ENCODE measurements at places on chromosomes 6 and 20. TPM values are rescaled to one million over a fixed set of nuclear protein-coding genes. Genes with fewer than 3 reads are reported as not detected.

SLC22A2 gene
- total RNA-seq = 0.42 TPM

TCF15 gene
- total RNA-seq = 4.2 TPM

GUCA1A gene
- 20.8 TPM for total RNA-seq

TLDC2 gene
- 0.31 TPM for total RNA-seq

MBOAT1 gene
- total RNA-seq = 23.6 TPM

DYNLT2 gene
- total RNA-seq = 1.3 TPM

MANEA gene
- 13.7 TPM for total RNA-seq

GRM1 gene
- 0.14 TPM for total RNA-seq

TRAM2 gene
- total RNA-seq = 9.2 TPM

TRAPPC3L gene
- not detected for total RNA-seq

CFAP61 gene
- total RNA-seq = 0.15 TPM

LY6G5B gene
- 2.9 TPM for total RNA-seq

FIG4 gene
- 23.6 TPM for total RNA-seq

SAMD3 gene
- 11.5 TPM for total RNA-seq

DEFB132 gene
- not detected for total RNA-seq

OR2J2 gene
- total RNA-seq = not detected

GNMT gene
- 0.33 TPM for total RNA-seq
